GM23338 (cell line): ENCODE measurements at places on chromosomes 2 and 18. TPM values are rescaled to one million over a fixed set of nuclear protein-coding genes. Genes with fewer than 3 reads are reported as not detected.
A peak's percentile ranks its signal among the peaks of the same experiment; 100 is the strongest.

The CCBE1 gene
- 2.1 and 3.5 TPM in 2 replicates for total RNA-seq

The ZAP70 gene
- 0.12 and 0.42 TPM in 2 replicates for total RNA-seq

The SLC11A1 gene
- total RNA-seq, result 0.89 TPM in 1 of 2 replicates, not detected in the other

The EIF4E2 gene
- total RNA-seq, result 59.2 and 68.1 TPM in 2 replicates

The REG3A gene
- not detected in 2 replicates for total RNA-seq

The SLC39A6 gene
- 46.8 and 47.3 TPM in 2 replicates for total RNA-seq

The DQX1 gene
- 0.52 and 0.74 TPM in 2 replicates for total RNA-seq

The KCNG2 gene
- 0.52 TPM in 1 of 2 replicates, not detected in the other for total RNA-seq

The COL4A4 gene
- total RNA-seq, result 1.4 and 3.1 TPM in 2 replicates

The FAM228A gene
- total RNA-seq, result 0.12 and 0.35 TPM in 2 replicates

The ESPNL gene
- total RNA-seq, result 3.1 and 4.3 TPM in 2 replicates

The CD28 gene
- not detected in 2 replicates for total RNA-seq

The RGPD4 gene
- total RNA-seq, result not detected in 2 replicates

The EHBP1 gene
- total RNA-seq, result 47.0 and 47.9 TPM in 2 replicates

The CRACDL gene
- total RNA-seq, result 0.14 and 0.85 TPM in 2 replicates

The PRSS56 gene
- 0.31 TPM in 1 of 2 replicates, not detected in the other for total RNA-seq

The CTLA4 gene
- total RNA-seq, result not detected in 2 replicates

- DNase-seq, result peak; percentile 62
Measured at GRCh38 chr2:54559006-54559445, 102.9 kb downstream of the SPTBN1 start.

DNA sequence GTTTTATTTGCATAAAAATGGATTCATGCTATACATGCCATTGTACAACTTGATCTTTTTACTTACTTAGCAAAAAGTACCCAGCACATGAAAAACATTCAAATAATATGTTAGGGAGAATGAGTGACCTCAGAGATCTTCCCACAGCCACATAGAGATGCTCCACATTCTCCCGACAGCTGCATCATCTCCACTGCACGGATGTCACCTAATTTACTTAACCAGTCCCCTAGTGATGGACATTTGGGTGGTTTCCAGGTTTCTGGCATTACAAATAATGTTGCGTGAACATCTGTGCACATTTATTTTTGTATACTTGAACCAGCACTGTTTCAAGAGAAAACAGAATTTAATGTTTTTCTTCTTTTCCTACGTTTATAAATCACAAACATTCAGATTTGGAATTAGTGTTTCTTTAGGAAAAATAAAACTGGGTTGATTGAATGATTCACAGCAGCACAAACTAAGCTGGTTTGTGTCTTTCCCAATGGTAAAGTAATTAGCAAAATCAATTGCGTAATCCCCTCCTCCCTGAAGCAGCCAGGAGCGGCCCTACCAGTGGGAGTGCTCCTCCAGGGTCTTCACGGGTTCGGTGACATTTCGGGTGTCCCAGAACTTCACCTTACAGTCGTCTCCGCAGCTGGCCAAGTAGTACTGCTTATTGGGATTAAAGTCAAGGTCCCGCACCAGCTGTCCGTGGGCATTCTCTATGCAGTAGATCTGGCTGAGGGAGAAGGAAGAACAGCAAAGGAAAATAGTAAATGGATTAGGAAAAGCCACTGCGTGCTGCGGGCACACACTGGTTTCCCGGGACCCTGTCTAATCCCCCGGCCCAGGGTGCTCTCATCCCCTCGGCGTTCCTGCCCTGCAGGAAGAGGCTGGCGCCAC is 183.9 kb downstream of the EIPR1 start:
- no peak for DNase-seq

DNA sequence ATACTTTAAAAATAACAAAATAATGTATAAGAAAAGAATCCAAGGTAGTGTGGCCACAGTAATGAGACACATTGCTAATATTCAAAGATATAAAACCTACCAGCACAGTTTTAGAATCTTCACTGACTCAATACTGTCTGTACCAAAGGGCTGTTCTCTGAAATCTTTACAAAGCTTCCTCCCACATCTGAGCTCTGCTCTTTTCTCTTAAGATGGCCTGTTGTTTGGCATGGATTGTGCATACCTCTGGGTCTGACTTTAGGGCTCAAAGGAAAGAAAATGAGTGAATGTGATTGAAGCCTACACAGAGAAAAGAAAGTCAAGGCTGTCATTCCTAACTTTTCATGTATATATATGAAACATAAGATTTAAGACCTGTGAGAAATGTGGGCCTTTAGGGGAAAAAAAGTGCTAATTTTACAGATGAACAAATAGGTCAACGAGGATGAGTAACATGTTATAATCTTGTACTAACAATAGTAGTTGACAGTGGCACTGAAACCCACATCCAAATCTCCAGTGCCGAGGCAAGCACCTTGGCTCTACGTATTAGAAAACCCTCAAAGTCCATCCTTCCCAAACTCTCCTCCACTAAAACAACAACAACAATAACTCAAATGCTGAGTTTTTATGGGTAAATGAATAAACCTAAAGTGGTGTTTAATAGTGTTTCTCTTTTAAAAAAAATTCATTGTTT is 114.2 kb downstream of the ZNF521 start:
- no peak for DNase-seq

- DNase-seq, result no peak
Measured at GRCh38 chr18:40929399-40929798, 1025.6 kb upstream of the PIK3C3 start.

DNA sequence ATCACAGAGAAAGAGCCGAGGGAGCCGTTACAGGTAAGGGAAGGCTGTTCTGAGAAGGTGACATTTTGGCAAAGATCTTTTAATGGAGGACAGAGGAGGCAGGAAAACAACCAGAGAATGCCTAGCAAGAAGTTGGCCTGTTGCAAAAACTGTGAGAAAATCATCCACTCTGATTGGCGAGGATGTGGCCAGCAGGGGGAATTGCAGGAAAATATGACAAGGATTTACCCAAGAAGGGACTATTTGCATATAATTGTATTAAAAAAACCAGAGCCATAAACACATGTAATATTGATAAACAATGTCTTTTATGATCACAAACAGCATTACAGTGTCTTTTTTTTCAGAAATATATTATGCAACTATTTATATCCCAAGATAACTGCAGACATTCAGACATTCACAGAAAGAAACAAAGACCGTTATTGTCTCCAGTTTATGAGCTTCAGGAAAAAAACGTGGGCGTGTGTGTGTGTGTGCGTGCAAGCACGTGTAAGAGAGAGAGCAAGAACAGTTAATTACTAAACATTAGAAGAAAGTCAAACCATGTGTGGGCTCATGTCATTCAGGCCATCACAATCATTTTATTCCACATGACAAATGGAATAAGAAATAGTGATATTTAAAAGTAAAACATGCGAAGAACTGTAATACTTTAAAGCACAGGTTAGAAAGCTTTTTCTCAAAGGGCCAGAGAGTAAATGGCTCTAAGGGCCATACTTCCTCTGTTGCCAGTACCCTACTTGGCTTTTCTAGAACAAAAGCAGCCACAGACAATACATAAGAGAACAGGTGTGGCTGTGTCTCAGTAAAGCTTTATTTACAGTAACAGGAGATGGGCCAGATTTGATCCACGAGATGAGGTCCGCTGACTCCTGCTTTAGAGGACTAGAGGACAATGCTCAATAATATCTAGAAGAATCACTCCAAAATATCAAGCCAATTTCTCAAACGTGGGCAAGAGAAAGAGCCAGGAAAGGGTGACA is 324.1 kb downstream of the DLGAP1 start:
- DNase-seq, result peak; percentile 30

GRCh38 chr18:37430357-37431076 is 135.1 kb downstream of the CELF4 start:
- peak; percentile 80 for DNase-seq

DNA sequence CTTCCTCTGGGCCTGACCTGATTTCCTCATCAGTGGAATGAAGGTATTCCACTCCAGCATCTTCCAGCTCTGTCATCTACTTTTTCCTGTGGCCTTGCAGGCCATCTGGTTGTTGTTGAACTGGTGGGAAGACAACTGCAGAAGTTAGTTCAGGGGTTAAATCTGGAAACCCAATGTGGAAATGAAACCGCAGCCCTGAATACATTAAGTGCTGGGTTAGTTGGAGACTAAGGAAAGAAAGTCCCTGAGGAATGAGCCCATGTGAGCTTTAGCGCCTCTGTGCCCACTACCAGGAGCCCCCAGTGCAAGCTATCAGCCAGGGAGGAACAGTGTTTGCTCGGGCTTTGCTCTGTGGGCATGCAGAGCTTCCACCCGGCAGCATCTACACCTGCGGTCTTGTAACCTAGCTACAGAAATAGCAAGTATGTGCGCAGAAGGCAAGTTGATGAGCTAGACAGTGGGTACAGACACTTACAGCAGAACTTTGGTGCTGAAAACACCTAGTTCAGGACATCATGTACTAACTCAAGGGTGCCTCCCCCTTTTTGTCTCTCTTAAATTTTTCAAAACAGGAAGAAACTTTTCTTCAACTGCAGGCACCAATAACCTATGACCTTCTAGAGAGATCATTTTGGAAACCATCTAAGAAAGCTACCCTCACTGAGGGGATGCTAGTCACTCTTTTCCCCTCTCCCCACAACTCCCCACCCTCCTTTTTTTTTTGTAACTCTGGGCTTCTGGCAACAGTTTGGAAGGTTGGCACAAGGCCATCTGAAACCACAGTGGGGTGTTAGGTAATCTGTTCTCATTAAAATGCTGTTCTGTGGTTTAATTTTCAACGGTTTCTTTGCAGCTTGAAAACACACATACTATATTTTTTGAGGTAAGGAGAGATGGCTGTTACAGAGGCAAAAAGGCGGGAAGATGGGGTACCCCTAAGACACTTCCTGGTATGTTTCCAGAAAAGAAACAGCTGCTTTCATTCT is 18.3 kb upstream of the CXCR4 start:
- DNase-seq, result no peak

- peak; percentile 41 for DNase-seq
Measured at GRCh38 chr2:44087714-44088092, 81.0 kb upstream of the PPM1B start.

DNA sequence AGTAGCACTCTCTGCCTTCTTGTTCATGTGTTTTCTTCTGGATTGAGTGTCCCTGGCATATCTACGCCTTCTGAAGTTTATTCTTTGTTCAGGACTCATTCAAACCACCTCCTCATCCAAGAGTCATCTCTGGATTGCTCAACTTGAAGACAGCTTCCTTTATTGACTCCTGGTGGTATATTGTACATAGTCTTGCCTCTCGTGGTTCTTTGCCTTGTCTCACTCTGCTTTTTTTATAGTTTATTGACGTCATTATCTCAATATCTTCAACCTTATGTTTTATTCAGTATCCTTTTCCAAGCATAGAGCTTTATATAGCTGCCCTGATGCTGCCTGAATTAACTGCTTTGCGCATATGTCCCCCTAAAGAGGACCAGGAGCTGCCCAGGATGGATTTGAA is 161.7 kb downstream of the INSIG2 start:
- no peak for DNase-seq

DNA sequence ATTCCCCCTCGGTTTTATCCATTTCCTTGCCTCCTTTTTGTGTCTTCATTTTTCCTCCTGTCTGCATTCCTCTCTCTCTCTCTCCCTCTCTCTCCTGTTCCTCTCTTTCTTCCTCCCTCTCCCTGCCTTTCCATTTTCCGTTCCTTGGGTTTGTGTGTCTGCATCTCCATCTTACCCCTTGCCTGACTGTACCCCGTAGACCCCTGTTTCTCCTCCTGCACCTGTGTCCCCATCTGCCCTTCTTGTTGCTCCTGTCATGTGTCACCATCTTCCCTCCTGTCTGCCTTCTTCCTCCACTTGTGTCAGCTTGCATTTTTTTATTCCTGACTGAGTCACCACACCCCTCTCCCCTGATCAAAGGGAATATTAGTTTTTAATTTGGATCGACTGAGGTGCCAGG is 1.8 kb downstream of the CDK5R2 start:
- no peak for DNase-seq
